ENCODE measurements at places on chromosomes 12 and 14.

GRCh38 chr12:124391340-124392261, 96.7 kb downstream of the RFLNA start:
- peak; percentile 55 for DNase-seq

DNA sequence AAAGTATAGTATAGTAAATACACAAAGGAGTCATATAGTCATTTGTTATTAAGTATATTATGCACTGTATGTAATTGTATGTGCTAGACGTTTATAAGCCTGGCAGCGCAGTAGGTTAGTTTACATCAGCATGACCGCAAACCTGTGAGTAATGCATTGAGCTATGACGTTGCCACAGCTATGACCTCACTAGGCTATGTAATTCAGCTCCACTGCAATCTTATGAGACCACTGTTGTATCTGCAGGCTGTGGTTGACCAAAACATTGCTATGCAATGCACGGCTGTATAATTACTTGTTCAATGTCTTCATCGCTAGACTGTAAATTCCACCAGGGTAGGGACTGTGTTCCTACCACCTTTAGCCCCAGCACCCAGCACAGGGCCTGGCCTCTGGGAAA, 53.2 kb upstream of the VASH1 start:
- DNase-seq = no peak

DNA sequence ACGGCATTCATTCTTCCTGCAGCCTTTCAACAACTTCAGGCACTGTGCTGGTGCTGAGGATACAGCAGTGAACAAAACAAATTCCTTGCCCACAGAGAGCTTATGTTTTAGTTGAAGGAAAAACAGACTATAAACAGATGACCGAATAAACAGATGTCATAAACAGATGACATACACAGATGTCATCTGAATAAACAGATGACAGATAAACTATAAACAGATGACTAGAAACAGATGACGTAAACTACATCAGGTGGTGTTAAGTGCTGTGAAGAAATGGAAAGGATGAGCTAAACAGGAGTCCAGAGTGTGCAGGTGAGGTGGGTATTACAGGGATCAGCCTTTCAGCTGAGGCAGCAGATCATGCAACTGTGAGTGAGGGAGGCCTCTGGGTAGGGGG, 80.9 kb downstream of the FAR2 start:
- DNase-seq = no peak

DNA sequence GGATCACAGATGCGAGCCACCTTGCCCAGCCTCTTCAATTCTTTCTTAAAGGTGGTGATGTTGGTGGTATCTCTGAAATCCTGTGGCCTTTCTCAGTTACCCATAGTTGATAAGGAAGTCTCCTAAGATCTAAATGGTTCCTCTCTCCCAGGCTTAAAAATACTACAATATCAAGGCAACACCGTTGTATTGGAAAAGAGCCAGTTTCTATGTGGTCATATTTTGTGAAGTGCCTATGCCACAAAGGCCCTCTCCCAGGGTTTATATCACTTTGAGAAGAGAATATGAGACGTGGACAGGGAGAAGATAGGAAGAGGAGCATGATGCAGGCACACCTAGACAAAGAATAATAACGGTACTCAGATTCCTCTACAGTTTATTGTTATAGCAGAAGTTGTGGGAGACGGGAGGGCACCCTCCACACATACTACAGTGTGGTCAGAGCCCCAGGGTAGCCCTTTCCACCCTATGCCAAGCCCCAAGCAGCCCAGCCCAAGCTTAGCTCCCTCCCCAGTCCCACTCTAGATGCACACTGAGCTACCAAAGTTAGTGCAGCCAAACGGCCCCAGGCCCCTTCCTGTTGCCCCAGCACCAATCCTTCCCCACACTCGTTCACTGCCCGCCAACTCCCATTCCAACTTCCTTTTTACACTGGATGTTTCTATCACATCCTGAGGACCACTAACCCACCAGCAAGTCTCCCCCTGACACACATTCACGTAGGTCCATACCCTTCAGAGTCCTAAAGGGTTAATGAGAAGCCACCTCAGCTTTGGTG, 8.3 kb downstream of the NDRG2 start:
- no peak for DNase-seq

DNA sequence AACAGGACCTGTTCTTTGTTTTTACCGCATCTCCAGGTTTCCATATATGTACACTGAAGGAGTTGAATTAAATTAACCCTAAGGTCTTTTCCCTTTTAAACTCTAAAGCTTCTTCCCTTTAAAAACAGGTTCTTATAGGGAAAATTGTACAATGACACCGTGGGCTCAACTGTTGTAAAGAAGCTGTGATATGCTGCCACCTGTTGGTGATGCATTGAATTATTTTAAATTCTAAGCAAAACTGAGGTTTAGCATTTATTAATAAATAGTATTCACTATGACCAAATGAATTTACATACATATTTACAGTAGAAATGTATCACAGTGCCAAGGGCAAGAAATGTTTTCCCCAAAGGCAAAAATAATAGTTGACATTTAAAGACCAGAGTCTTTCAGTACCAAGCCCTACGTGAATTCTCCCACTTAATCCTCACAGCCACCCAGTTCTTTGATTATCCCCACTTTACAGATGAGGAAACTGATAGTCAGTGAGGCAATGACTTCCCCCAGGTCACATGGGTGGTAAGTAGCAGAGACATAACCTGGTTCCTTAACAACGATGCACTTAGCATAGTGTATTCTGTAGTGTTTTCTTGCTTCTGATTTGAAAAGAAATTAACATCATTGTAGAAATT, 35.7 kb upstream of the TMEM263 start:
- peak; percentile 75 for DNase-seq

DNA sequence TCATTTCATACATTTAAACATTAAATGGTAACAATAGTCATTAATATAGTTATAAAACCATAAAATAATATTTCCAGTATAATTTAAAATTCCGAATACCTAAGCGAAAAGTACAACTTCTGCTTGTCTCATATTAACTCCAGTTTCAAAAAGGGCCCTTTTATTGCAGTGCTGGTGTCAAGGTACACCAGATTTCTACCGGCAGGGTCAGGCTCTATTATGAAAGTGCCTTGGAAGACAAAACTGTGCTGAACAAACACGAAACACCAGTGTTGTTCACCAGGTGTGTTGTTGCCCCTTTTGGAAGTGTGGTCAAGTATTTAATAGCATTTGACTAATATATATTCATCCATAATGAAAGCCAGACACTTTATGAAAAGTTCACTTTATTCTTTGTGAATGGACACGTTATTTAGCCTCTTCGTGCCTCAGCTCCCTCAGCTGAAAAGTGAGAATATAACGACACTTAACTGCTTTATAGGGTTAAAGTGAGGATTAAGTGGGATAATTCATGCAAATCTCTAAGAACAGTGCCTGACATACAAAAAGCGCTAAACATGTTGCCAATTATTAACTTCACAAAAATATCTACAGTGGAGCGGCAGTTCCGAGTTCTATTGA, 20.3 kb upstream of the GNS start:
- DNase-seq = no peak

DNA sequence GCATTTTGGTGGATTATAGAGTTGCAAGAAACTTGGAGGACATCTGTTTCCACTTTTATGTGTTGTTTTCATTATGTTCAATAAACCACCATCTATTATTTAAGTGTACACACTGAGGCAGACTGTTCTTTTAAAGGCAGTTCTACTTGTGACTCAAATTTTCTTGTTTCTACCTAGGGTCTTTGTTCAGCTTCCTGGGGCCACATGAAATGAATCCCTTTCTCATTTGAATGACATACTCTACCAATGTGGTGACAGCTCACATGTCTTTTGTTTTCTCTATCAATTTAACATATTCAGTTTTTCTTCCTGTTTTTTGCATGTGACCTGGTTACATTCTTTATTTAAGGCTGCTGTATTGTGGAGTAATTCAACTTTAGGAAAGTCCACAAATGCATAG, 7.9 kb downstream of the SLC16A7 start:
- DNase-seq = no peak

- DNase-seq = no peak
Measured at GRCh38 chr12:1167784-1168183, 176.8 kb downstream of the ERC1 start.

DNA sequence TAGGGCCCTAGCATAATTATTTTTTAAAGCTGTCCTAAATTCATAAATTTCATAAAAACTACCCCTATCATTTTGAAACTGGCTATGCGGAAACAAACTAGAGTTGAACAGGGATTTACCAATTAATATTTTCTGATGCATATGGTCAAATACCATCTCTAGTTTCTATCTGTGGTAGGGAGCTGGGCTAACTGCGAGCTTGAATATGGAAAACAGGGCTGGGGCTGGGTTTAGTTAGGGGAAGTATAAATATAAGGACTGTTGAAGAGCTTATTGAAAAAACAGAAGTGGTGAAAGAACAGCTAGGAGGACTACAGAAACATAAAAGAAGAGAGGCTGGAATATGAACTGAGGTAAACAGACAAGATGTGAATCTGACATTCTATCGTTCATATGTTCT, 91.8 kb downstream of the SLC38A1 start:
- DNase-seq = no peak

GRCh38 chr12:68340404-68341270, 8.5 kb upstream of the MDM1 start:
- DNase-seq = no peak

DNA sequence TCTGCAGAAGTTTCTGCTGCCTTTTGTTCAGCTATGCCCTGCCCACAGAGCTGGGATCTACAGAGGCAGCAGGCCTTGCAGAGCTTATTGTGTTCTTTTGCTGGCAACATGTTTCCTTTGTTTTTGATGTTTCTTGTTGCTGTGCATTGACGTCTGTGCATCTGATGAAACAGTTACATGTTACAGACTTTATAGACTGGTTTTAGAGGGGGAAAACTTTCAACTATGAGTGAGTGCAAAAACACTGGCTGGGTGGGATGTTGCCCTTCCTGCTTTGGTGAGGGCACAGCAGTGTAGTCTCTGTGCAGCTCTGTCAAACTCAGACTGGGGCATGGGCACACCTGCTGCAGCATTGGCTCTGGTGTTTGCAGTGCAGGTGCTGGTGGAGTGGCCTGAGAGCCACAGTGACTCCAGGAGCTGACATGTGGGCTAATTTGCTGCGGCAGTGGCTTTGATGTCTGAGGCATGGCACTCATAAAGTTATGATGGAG, 26.9 kb downstream of the CLEC6A start:
- no peak for DNase-seq

DNA sequence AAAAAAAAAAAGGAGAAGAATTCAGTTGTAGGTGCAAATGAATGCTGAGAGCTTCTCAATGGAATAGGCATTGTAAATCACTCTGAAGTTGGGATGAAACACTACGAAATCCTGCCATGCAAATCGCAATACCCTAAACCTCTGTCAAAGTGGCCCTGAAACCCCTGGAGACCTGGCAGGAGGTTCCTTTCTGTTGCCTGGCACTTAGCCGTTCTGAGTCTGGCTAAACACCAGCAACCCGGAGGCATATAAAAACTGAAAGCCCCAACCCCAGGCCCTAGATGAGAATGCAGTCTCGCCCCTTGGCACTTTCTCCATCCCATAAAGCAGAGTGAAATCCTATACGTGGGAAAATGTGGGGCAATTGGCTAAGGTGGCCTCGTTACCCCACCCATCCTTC, 151.5 kb upstream of the PARP11 start:
- DNase-seq = no peak

DNA sequence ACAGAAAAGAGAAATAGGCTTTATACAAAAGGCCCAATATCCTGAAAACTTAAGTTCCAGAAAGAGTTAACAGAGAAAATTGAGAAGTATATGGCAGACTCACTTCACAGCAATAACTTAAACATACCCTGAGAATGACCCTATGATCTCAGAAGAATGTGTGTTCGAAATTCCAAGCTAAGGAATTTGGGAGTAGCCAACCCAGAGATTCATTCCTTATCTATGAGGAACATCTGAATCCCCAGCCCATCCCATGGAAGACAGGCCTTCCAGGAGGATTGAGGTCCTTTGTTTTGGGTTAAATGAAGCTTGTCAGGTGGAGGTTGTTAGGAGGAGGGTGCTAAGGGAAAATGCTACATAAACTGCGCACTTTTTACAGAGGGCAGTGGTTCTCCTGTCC, 7.5 kb upstream of the SAV1 start:
- no peak for DNase-seq

DNA sequence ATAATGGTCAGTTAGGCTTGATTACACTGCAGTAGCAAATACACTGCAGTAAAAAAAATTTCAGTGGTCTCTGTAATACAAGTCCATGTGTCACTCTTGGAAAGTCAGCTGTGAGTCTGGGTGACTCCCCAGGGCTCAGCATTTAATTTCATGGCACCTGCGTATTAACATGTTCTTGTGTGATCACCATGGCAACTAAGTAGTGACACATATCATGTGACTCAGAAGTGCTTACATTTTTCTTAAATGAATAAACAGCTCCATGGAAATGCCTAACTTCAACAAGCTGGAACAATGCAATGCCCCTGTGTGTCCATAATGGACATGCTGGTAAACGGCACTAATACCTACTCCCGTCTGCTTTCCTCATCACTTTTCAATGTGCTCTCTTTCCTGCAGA, 88.5 kb upstream of the ANO4 start:
- DNase-seq = peak; percentile 23

- no peak for DNase-seq
Measured at GRCh38 chr14:57573173-57573572, 79.5 kb upstream of the CCDC198 start.

DNA sequence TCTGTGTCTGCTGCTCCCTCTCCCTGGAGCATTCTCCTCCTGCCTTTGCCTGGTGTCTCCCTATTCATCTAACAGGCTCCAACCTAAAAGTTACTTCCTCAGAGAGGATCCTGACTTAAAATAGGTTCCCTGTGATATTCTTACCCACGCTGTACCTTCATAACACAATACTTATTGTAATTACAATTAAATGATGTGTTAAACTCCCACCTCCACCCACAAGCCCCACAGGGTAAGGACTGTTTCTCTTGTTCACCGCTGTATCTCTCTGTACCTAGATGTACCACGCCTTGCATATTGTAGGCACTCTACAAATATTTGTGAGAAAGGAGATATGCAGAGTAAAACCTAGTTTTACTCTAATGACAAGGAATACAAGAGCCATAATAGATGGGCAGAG, 5.0 kb downstream of the HEBP1 start:
- DNase-seq = no peak

DNA sequence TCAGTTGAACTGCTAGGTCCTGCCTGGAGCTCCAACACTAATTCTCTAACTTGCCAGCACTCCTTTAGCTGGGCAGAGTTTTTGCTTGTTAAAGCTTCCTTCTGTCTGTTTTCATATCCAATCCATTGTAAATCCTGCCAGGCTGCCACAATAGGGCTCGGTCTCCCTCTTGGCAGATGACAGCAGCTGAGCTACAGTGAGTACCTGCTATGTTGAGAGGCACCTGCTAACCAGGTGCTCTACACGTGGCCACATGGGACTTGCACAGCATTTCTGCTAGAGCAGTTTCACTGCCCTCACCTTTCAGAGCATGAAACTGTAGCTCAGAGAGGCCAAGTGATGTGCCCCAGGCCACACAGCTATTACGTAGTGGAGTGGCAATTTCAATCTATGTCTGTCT, 106.6 kb upstream of the NOS1 start:
- no peak for DNase-seq

- no peak for DNase-seq
Measured at GRCh38 chr12:49939707-49940106, 10.8 kb upstream of the AQP2 start.

Measured in stomach (tissue), 19 donors.